ENCODE measurements at places on chromosomes 16 and 17. TPM values are rescaled to one million over a fixed set of nuclear protein-coding genes. Genes with fewer than 3 reads are reported as not detected.
A peak's percentile ranks its signal among the peaks of the same experiment; 100 is the strongest.

- H3K27me3 ChIP-seq: no peaks in the 10 kb centered on the region
- no peaks in the 10 kb centered on the region for H3K36me3 ChIP-seq
- H3K27ac ChIP-seq: no peak overlapping the region
- no peak for DNase-seq
- H3K4me1 ChIP-seq: no peaks in the 10 kb centered on the region
- no peak overlapping the region for H3K4me3 ChIP-seq
Measured at GRCh38 chr16:54632322-54633220, 298.1 kb upstream of the IRX5 start.

- peaks cover 45% of the 10 kb centered on the region for H3K36me3 ChIP-seq
- peak within 1 kb of the TSS; percentile 97 for H3K27ac ChIP-seq
- no peaks in the 10 kb centered on the region for H3K27me3 ChIP-seq
- peak; percentile 72 for DNase-seq
- peak within 1 kb of the TSS; percentile 89 for H3K4me3 ChIP-seq
- peaks cover 29% of the 10 kb centered on the region for H3K4me1 ChIP-seq
Measured at GRCh38 chr17:39200070-39200879, at the start of gene RPL19. Gene RPL19, plus strand, starts transcription at chr17:39200283. Its CDS starts 62 bp downstream, at chr17:39200345.

DNA sequence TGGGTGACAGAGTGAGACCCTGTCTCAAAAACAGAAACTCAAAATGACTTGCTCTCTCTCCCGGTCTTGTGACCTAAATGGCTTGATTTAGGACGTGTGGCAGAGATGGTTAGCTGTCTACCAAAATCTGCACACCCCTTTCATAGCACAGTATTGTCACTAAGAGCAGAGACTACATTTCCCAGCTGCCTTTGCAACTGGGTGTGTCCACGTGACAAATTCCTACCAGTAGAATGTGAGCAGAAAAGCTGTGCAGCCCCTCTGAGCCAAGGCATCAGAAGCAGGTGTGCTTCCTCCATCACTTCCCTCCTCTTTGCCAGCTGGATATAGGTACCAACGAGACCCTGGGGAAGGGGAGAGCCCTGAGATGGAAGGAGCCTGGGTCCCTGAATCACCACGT lies 25.5 kb downstream of the GPR142 start:
- H3K4me3 ChIP-seq: no peak overlapping the region
- H3K27me3 ChIP-seq: no peaks in the 10 kb centered on the region
- H3K4me1 ChIP-seq: peaks cover 55% of the 10 kb centered on the region
- no peaks in the 10 kb centered on the region for H3K36me3 ChIP-seq
- peak overlapping the region; percentile 93 for H3K27ac ChIP-seq

DNA sequence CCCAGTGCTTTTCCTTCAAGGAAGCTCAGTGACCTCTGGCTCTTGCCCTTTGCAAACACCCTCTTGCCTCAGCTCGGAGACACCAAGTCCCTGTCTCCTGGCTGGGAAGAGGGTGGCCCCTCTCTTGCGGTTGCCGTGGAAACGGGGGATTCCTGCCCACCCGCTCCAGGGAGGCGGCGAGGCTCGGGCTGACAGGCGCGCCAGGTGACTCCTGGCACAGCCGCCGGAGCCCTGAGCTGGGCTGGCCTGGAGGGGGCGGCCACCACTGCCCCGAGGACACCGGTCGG lies 71.4 kb downstream of the ABR start:
- no peaks in the 10 kb centered on the region for H3K27me3 ChIP-seq
- no peak for DNase-seq
- H3K4me3 ChIP-seq: peak overlapping the region; percentile 79

GRCh38 chr17:71482625-71483024 lies 638.2 kb upstream of the SOX9 start:
- no peaks in the 10 kb centered on the region for H3K4me1 ChIP-seq
- H3K4me3 ChIP-seq: no peak overlapping the region
- no peaks in the 10 kb centered on the region for H3K36me3 ChIP-seq
- H3K27me3 ChIP-seq: no peaks in the 10 kb centered on the region
- H3K27ac ChIP-seq: no peak overlapping the region

DNA sequence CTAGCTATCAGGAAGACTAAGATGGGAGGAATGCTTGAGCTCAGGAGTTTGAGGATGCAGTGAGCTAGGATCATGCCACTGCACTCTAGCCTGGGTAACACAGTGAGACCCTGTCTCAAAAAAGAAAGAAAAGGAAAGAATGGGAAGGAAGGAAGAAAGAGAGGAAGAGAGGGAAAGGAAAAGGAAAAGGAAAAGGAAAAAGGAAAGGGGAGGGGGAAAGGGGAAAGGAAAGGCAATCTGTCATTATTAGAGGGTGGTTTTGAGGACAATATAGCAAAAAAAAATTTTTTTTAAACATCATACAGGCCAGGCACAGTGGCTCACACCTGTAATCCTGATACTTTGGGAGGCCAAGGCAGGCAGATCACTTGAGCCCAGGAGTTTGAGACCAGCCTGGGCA lies 20.4 kb downstream of the JUP start:
- H3K27me3 ChIP-seq: no peaks in the 10 kb centered on the region
- no peaks in the 10 kb centered on the region for H3K4me1 ChIP-seq
- no peak overlapping the region for H3K4me3 ChIP-seq
- no peak for DNase-seq

DNA sequence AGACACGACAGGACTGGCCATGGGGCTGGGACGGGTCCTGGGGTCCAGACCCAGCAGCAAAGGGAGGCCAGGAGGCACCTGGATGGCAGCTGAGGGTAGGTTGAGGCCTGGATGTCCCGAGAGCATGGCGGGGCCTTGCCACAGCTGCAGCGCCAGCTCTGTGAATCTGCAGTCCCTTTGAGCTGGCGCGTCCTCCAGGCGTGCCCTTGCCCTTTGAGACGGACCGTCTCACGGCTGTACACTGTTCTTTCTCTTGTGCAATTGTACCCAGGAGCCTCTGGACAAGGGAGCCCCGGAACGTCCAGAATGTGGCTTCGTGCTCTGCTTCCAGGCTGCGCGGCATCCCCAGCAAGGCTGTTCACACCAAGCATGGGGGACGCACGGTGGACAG lies 69.5 kb upstream of the CIBAR2 start:
- peak; percentile 64 for DNase-seq
- H3K4me3 ChIP-seq: no peak overlapping the region
- no peaks in the 10 kb centered on the region for H3K27me3 ChIP-seq
- peaks cover 22% of the 10 kb centered on the region for H3K36me3 ChIP-seq
- H3K4me1 ChIP-seq: peaks cover 36% of the 10 kb centered on the region

DNA sequence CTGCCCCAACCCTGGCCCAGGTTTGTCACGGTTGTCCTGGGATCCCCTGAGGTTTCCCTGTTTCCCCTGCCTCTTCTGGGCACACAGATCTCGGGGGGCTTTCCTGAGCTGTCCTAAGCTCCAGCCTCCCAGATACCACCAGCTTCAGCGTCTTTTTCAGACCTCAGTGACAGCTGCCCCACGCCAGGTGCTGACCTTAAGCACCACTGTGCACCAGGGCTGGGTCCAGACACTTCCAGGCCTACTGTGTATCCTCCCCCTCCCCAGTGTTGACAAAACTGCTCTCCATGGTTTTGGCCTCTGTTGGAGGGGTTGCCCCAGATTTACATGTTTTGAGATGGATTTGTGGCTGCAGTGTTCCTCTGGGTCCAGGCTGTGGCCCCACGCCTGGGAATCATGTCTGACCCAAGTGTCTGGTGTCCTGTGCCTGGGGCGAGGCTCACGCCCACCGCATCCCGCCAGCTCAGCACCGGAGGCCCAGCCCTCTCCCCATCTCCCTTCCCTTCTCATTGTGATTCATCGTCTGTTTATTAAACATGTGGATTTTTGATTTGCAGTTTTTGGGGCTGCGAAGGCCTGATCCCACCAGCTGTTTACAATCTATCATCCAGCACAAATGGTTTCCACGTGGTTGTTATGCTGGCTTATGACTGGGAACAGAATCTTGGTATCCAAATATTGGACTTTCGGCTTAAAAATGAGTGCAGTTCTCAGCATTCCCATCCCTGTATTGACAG lies 82.1 kb downstream of the METRNL start:
- DNase-seq: no peak
- no peak overlapping the region for H3K4me3 ChIP-seq
- H3K36me3 ChIP-seq: no peaks in the 10 kb centered on the region
- peaks cover 3% of the 10 kb centered on the region for H3K27me3 ChIP-seq
- no peak overlapping the region for H3K27ac ChIP-seq

DNA sequence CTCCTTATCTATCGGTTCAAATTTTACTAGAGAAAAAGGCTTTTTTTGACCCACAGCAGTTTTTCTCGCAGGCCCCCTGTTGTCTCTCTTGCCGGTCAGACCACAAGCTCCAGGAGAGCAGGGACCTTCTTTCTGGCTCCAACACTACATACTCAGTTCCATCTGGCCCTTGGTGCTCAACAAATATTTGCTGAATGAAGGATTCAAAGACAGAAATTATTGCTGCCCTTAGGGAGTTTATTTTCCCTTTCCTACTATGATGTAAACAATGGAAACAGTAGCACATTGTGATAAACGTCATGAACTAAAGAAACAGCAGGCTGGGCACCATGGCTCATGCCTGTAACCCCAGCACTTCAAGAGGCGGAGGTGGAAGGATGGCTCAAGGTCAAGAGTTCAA lies 59.0 kb upstream of the ATP2A3 start:
- no peaks in the 10 kb centered on the region for H3K27me3 ChIP-seq
- no peak overlapping the region for H3K4me3 ChIP-seq
- H3K36me3 ChIP-seq: peaks cover 22% of the 10 kb centered on the region
- no peaks in the 10 kb centered on the region for H3K4me1 ChIP-seq
- DNase-seq: no peak

DNA sequence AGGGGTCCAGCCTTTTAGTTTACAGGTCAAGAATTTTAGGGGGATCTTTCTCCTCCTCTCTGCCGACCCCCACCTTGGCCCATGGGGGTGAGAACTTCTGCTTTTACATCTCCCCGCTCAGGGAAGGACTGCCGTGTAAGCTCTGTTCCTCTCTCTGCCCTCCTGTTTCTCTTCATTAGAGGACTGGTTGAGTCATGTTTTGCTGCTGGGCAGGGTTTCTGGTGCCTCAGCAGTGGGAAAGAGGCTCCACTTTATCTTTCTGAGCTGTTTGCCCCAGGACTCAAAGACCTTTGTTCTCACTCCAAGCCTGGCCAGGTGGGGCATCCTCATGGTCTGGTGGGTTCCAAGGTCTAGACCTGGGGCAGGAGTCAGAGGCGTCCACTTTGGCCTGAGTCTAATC lies 93.0 kb downstream of the UTP18 start:
- H3K27ac ChIP-seq: no peak overlapping the region
- H3K4me3 ChIP-seq: no peak overlapping the region
- DNase-seq: no peak
- H3K36me3 ChIP-seq: no peaks in the 10 kb centered on the region
- H3K4me1 ChIP-seq: no peaks in the 10 kb centered on the region

- no peaks in the 10 kb centered on the region for H3K36me3 ChIP-seq
- no peaks in the 10 kb centered on the region for H3K4me1 ChIP-seq
- H3K27ac ChIP-seq: no peak overlapping the region
- no peaks in the 10 kb centered on the region for H3K27me3 ChIP-seq
- no peak overlapping the region for H3K4me3 ChIP-seq
- no peak for DNase-seq
Measured at GRCh38 chr16:24493821-24494220, 45.5 kb upstream of the RBBP6 start.

KRTAP9-8 gene
- not detected for polyA plus RNA-seq

Measured in psoas muscle (tissue), 8 donors.